ENCODE measurements at places on chromosomes 2 and 18.

DNA sequence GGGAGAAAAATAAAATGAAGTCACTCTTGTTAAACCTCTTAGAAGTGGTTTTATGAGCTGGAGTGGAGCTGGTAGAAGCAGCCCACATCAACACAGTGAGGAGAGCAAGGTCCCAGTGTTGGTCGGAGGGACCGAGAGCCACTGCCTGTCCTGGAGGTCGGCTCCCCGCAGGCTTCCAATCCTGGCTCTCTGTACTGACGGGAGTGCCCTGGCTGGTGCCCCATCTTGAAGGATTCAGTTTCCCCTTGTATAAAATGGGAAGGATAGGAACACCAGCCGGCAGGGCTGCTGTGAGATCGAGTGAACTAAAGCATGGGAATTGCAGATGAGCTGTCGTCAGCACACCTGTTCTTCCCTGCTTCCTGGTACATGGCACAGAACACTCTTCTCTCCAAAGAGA is 104.3 kb upstream of the ID2 start:
- DNase-seq: no peak

GRCh38 chr2:60553495-60554073 is at the start of gene BCL11A:
Gene BCL11A, minus strand, starts transcription at chr2:60553654. Its CDS starts 384 bp downstream, at chr2:60553270.
- DNase-seq: peak; percentile 90

DNA sequence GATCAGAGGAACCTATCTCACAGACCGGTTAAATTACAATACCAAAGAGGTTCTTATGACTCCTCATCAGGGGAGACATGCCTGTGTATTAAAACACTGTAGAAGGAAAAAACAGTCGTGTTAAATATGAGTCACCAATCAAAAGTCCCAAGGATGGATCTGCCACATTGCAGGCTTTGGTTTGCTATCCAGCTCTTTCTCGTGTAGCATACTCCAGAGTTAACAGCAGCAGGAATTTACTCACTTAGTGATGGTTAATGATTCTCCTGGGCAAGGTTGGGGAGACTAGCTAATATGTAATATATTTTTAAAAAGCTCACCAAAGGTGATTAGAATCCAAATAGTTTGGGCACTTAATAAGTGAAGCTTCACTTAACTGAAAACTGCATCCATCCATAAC is 109.7 kb downstream of the MBD5 start:
- no peak for DNase-seq

DNA sequence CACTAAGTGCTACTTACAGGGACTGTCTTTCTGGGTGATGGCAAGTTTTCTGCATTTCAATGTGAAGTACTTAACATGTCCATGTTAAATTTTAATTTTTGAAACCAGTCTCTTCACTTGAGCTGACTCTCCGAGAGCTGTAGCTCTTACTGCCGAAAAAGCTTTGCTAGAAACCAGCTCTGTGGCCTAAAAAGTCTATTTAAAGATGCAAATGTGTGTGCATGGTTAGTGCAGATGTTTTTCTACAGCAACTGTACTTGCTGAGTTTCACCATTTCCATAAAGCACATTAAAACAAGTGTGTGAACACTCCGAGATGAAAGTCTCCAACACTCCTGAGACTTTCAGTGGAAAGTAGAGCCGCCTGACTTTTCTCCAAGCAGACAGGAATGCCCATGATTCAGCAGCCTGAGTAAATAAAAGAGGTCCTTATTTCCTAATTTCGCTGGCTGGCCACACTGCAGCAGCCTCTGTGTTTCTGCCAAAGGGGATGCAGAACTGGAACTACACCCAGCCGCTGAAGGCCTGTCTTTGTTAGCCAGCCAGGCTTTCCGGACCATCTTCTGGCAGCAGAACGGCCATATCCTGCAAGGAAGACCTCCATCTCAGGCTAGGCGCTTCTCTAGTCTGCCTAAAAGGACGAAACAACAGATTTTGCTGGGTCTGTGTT is 121.2 kb downstream of the ZNF521 start:
- DNase-seq: peak; percentile 69

- DNase-seq: no peak
Observed at GRCh38 chr2:6352906-6353515, 512.7 kb downstream of the CMPK2 start.

- no peak for DNase-seq
Observed at GRCh38 chr18:75384144-75384543, 43.4 kb downstream of the SMIM21 start.

GRCh38 chr2:105344704-105345345 is 7.5 kb downstream of the C2orf49 start:
- no peak for DNase-seq

DNA sequence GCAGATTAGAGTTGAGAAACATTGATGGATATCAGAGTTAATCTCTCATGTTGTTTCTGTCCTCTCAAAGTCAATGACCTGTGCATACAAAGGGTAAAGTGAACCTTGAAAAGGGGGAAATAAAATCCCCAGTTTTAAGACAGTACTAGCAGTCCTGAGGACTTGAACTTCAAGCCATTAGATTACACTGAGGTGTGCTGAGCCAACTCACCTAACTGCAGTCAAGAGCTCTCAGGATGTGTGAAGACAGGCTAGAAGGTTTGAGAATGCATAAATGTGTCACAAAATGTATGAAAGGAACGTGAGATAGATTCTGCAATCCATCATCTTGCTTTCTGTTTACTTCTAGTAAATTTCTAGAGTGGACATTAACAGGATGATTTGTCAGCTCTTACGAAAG is 35.5 kb downstream of the DOCK10 start:
- no peak for DNase-seq

GRCh38 chr18:9655232-9655767 is 40.9 kb upstream of the PPP4R1 start:
- DNase-seq: no peak

DNA sequence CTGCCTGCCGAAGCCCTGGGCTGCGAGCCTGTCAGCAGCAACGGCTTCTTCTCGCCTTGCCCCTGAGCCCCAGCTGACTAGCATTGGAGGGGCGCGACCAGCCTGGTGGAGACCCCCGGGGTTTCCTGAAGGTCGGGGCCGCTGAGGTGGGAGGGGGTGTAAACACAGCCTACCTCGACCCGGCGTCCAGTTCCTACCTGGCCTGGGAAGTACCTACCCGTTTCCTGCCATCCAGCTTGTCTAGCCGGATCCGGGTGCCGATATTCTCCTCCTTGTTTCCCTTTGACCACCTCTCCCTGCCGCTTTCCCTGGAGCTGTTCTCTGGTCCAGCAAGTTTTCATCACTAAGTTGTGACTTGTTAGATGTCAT is 511 bp downstream of the MOB4 start:
- DNase-seq: no peak

GRCh38 chr2:174338147-174338605 is 3.4 kb downstream of the SP9 start:
- DNase-seq: no peak

- DNase-seq: no peak
Observed at GRCh38 chr2:182144041-182144775, 158.6 kb downstream of the PPP1R1C start.

GRCh38 chr2:199855812-199856211 is 4.8 kb upstream of the FTCDNL1 start:
- no peak for DNase-seq

- no peak for DNase-seq
Observed at GRCh38 chr2:189267925-189268579, 88.5 kb upstream of the COL5A2 start.

DNA sequence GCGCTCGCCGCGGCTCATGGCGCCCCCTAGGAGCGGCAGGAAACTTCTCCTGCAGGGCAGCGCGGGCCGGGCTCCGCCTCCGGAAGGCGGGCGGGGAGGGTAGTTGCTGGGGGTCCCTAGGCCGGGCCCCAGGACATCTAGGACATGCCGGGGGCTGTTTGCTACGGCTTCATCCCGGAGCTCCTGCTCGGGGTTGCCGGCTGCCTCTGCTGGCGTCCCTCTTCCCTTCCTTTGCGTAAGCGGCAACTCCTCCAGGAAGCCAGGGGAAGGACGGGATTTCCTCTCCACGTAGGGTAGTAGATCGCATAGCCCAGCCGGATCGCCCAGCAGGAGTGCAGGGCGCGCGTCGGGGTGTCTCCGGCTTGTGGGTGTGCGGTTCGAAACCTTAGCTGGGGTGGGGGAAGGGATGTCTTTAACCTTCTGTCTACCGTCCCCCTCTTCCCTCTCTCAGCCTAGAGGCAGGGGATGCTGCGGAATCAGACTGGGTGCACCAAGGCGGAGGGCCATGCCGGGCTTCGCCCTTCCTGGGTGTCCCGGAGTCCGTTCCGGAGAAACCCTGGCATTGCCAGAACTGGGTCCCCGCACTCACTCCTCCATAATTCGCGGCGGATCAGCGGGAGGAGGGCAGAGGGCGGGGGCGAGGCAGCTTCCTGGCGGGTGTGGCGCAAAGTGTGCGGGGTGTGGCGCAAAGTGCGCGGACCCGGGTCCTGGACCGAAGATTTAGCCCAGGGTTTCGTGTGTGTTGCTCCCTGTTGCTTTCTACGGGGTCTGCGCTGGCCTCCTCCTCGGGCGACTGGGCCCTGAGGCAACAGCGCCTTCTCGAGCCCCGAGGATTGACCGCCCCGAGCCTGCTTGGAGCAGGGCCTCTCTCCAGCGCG is 12.2 kb upstream of the SKOR2 start:
- DNase-seq: no peak

- DNase-seq: no peak
Observed at GRCh38 chr18:73626859-73627258, 520.8 kb downstream of the FBXO15 start.

DNA sequence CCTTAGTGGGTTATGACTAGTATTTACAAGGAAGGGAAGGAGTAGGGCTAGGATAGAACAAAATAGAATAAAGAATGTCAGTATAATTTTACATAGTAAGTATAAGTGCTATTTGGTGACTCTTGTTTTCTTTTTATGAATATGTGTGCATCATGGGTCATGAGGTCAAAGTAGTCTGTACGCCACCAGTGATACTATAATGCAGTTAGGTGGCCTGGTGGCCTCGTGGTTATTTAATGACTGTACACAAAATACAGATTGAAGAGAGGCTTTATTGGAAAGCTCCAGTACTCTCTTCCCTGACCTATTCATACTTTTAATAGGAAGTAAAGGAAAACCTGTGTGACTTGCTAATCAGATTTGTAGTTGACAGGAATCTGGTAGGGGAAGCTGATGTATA is 27.3 kb downstream of the CAB39 start:
- DNase-seq: no peak

- DNase-seq: no peak
Observed at GRCh38 chr18:59272891-59273758, at the start of gene RAX. Gene RAX, minus strand, starts transcription at chr18:59273454. Its CDS starts 248 bp downstream, at chr18:59273206.

DNA sequence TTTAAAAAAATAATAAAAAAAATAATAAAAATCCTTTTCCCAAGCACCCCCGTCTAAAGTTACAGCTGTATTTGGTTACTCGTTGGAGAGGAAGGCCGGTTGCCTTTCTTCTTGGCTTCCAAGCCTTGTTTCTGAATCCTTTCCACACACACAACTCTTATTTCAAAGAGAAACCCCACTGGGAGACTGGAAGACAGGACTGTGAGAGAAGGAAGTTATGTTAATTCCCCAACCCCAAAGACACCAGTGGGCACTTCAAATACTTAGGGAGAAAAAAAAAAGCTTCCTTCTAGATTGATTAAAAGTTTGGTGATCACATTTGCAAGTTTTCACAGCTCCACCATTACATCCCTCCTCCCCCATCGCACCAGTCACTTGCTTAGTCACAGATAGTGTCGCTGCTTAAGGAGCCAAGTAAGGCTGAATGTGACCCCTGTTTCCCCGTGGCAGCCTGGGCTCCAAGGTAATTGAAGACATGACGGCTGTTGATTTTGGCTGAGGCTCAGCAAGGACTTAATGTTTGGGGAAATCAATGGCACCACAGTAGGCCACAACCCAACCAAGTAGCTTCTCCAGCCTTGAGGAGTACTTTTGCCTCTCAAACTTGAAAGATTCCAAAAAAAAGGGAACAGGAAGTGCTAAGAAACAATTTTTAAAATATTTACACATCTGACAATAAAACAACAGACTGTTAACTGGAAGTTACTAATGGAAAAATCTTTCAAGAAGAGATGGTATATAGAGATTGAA is 40.8 kb upstream of the FRZB start:
- DNase-seq: no peak

DNA sequence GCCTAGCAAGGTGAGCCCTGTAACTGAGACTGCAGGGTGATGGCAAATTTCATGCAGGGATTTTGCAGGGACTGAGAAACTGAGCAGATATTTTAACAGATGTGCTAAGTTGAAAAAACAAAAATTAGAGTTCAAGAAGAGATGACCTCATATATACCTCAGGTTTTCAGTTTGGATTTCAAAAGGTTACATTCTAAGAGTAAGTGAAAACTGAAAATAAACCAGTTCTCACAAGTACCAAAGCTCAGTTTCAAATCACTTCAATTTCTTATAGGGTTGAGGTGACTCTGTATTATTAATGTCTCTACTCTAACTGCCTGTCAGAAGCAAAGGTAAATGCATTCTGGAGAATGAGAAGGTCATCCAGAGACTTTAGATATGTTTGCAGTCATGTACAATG is 237.4 kb upstream of the VRK2 start:
- DNase-seq: no peak

DNA sequence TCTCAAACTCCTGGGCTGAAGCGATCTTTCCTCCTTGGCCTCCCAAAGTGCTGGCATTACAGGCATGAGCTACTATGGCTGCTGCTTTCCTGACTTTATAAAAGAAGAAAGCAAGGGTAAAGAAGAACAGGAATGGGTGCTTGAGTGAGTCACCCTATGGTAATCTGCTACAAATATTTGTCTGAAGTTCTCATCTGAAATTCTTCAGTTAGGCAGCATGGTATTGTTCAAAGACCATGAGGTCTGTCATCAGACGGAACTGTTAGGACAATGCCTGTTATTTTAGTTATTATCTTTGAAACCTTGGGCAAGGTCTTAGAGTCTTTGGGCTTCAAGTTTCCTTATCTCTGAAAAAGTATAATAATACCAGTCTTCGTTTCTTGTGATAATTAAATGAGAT is 695.8 kb downstream of the RNF144A start:
- no peak for DNase-seq

GRCh38 chr2:207143215-207144172 is 22.3 kb downstream of the KLF7 start:
- DNase-seq: no peak

DNA sequence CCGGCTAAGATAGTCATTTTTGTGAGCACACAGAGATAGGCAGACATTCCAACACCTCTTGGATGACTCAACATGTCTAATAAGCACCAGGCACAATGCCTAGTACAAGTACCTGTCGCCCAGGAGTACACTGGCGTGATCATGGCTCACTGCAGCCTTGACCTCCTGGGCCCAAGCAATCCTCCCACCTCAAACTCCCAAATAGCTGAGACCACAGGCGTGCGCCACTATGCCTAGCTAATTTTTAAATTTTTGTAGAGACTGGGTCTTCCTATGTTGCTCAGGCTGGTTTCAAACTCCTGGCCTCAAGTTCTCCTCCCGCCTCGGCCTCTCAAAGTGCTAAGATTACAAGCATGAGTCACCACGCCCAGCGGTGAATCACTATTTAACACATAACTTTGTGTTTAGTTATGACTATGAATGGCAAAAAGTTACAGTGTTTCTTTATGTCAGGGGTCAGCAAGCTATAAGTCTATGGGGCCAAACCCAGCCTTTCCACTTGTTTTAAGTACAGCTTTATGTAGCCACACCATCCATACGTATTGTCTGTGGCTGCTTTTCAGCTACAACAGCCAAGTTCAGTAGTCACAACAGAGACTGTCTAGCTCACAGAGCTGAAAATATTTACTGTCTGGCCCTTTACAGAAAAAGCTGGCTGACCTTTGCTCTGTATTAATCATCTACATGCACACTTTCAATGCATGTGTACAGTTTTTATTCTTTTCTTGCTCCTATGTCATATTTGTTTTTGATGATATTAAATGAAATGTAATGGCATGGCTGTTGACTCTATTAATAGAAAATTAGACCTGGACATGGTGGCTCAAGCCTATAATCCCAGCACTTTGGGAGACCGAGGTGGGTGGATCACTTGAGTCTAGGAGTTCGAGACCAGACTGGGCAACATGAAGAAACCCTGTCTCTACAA is 18.7 kb downstream of the ORC2 start:
- DNase-seq: no peak

GRCh38 chr2:152383702-152384101 is 48.7 kb downstream of the FMNL2 start:
- DNase-seq: no peak
